ENCODE measurements at places on chromosomes 5 and 9.

DNA sequence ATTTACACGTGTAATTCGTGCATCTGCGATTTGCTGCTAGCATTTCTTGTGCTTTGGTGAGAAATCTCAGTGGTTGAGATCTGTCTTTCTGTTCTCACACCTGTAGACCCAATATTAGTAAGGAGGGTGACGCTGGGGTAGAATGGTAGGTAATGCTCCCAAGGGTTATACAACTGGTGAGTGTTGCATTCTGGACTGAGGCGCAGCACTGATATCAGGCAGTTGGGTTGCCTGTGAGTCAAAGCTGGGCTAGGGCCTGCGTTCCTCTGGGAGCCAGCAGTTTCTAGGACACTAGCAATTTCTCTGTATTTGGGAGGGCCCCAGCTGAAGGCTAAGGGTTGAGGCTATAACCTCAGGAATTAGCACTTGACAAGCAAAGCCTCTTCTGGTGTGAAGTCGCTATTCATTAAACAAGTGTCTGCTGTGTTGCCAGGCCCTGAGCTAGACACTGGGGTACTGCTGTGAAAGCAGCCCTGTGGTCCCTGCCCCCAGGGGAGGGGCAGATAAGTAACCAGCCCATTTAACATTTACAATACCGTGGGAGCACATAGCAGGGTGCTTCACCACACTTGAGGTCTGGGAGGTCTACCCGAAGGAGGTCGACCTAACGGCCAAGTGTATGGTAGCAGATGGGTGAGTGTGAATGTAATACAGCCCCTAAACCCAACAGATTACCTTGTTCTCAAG is 28.7 kb downstream of the LARP1 start:
- no peak for DNase-seq

DNA sequence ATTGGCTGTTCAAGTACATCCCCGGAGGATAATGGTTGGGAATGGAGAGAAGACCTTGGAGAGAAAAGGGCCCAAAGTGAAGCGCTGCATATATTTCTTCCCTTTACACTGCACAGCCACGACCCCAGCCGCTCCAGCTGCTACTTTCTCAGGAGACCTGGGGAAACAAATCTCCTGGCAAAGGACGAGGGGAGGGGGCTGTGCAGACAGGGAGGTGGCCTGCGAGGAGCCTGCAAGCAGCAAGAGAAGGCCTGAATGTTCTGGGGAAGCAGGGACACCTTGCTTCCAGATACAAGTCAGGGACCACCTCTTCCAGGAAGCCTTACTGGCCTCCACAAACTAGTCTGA is 739 bp upstream of the PDLIM4 start:
- no peak for DNase-seq

DNA sequence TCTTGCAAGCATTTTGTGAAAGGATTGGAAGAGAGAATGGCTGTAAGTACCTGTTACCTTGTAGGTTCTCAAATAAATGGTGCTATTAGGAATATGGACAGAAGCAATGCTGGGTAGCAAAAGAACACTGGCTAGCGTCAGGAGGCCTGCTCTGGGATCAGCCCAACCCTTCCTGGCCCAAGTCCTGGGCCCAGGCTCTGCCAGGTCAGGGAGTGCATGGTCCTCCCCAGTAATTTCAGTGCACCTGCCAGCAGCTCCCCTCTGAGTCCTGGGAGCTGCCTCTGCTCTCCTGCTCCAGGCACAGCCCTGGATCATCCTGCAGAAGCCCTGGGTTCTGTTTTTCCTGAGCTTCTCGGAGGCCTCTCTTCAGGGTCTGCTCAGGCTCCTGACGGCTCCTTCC is 89.5 kb upstream of the ARAP3 start:
- no peak for DNase-seq

DNA sequence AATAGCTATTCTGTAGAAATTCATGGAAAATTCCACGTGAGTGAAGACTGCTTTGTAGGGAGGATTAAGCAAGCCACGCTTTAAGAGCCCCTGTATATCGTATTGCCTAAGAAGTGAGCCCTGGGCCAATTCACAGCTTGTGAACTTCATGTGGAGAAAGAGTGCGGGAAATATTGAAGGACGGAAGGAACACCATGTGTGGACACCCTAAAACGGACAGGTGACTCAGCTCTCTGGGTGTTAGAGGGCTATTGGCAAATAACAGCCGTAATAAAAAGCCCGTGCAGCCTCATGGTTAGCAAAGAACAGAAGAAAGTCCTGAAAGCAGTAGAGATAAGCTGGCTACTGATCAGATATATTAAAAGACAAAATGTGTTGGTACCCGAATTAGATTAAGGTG is 26.4 kb downstream of the ZNF366 start:
- no peak for DNase-seq

- DNase-seq: no peak
Measured at GRCh38 chr9:128333451-128333869, 6.9 kb upstream of the SLC27A4 start.

DNA sequence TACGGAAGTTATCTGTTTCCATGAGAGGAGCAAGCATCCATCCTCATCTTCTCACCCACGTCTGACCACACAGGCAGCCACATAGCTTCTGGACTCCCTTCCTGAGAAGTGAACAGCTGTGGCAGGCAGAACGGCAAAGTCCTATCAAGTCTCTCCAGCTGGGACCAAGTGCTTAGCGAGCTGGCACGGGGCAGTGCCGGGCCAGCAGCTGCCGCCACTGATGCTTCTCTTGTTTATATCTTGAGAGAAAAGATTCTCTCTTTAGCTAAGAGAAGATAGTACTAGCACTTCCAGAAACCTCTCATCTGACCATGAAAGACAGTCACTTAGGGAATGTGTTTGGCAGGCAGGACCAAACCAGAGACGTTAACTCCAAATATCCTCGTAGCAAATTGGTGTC is 37.2 kb downstream of the PLAC8L1 start:
- DNase-seq: no peak

DNA sequence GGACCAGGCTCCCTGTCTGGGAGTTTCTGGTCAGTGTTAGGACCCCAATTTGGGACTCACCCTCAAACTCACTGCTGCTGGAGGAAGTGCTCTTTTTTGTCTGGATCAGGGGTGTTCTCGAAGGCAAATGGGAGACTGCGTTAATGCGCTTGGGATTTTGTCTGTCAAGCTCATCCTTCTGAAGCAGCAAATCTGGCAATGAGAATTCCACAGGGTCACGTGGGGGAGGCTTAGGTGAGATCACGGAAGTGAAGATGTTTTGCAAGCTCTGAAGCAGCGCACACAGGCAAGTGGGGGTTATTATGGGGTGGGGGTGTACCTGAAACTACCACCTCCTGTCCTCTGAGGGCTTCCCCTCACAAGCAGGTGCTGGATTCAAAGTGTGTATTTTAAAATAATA is 10.5 kb upstream of the TEX53 start:
- no peak for DNase-seq

DNA sequence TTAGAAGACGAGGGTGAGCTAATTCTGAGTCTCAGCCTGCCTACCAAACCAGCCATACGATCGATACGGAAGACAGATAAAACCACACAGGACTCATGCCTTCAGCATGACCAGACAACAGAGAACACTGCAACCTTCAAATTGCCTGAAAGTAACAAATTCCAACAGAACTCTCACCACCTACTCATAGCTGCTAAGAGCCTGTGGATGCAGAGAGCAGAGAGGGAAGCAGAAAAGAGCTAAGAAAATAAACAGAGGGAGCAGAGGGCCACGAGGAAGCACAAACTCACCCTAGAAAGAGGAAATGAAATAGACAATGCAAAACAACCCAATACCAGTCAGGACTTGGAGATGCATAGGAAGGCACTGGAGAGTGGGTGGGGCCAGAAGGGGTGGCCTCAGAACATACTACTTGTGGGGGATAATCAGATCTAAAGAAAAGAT is 86.7 kb upstream of the TAS2R1 start:
- no peak for DNase-seq

DNA sequence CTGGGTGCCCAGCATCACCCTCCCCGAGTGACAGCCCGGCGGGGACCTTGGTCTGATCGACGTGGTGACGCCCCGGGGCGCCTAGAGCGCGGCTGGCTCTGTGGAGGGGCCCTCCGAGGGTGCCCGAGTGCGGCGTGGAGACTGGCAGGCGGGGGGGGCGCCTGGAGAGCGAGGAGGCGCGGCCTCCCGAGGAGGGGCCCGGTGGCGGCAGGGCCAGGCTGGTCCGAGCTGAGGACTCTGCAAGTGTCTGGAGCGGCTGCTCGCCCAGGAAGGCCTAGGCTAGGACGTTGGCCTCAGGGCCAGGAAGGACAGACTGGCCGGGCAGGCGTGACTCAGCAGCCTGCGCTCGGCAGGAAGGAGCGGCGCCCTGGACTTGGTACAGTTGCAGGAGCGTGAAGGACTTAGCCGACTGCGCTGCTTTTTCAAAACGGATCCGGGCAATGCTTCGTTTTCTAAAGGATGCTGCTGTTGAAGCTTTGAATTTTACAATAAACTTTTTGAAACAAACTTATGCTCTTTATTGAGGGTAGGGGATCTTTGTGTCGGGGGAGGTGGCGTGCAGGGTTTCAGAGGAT is 1.3 kb downstream of the GADD45G start:
- DNase-seq: no peak

DNA sequence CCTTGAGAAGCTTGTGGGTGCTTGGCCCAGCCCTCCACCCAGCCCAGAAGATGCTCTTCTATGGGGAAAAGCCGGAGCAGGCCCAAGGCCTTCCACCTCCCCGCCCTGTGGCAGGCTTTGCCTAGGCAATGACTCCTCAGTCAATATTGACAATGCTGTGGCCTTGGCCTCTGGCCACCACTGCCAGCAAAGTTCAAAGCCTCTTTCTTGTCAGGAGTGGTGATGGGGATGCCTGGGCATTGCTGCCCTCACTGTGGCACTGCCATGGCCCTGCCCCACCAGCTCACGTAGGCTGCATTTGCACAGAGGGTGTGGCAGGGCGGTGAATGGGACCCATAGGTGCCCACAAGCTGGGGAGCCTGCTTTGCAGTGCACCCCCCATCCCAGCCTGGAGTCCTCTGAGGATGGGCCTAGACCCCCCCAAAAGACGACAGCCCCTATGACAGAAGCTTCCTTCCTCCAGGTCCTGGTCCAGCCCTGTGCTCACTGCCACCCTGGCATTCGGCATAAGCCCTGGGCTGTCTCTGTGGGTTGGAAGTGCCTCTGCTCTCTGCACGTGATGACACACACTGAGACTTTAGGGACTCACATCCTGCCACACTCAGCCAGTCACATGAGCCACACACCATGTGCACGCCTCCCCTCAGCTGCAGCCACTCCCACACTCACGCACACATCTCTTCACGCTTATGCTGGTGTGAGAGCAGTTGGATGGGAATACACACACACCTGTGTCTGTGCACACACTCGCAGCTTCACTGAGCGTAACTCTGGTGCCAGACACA is 31.1 kb downstream of the MORN5 start:
- peak; percentile 34 for DNase-seq

DNA sequence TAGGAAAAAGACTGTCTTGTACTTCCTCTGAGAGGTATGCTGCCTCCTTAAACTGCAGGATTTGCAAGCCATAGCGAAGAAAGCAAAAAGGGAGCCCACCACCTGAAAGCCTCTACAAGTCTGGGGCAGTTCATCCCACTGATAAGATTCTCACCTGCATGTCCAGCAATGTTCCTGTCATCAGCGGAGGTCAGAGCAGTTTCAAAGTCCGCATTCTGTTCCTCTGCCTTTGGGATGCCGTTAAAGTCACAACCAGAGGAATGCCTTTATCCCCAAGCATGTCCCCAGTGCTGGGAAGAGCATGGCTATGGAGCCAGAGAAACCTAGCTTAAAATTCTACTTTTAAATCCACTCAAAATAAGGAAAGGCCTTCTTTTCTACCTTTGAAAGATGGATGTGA is 220.5 kb downstream of the GLIS3 start:
- DNase-seq: no peak

DNA sequence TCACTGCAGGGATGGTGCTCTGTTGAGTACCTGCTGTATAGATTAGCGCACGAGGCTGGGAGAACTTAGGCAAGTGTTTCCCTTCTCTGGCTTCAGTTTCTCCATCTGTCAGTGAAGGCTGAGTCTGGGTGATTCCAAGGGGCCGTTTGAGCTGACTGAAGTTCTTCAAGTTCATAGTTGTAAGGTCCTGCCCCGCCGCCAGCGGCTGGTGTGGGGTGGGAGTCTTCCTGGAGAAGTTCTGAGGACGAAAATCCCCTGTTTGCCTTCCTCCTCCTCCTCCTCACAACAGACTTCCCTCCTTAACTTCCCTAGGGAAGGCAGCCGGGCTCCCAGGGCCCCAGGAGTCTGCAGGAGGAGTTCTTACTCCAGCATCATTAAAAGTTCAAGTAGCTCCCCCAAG is 1.7 kb upstream of the HRCT1 start:
- no peak for DNase-seq

DNA sequence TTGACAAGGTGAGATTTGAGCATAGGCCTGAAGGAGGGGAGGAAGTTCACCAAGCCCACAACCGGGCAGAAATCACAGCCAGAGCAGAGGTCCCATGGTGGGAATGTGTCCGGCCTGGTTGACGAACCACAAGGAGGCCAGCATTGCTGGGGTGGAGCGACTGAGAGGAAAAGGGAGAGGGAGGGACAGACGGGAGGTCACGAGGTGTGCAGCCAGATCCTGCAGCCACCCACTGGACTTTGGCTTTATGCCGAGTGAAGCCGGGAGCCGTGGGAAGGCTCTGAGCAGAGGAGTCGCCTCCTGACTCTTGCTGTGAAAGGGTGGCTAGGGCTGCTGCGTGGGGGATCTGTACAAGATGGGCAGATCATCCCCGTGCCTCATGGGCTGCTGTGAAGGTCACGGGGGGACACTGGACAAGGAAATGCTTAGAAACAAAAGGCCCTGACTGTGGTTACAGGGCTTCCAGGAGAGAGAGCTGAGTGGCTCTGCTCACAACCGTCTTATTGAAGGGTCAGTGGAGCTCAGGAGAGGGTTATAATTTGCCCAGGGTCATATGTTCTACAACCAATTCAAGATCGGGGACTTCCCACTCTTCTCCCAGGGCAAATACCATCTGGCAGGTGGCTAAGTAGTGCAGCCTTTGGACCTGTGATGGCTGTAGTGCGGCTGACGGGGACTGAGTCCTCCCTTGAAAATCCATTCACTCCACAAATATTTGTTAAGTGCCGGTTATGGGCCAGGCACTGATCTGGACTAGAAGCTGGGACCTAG is 15.6 kb upstream of the CD74 start:
- no peak for DNase-seq

GRCh38 chr5:133508845-133509741 is 103.2 kb downstream of the FSTL4 start:
- no peak for DNase-seq

GRCh38 chr9:21778304-21778703 is 24.1 kb upstream of the MTAP start:
- no peak for DNase-seq

GRCh38 chr5:136034492-136034891 is 5.7 kb downstream of the TGFBI start:
- DNase-seq: no peak

- DNase-seq: peak; percentile 37
Measured at GRCh38 chr5:137078171-137078665, 420.9 kb downstream of the SPOCK1 start.

DNA sequence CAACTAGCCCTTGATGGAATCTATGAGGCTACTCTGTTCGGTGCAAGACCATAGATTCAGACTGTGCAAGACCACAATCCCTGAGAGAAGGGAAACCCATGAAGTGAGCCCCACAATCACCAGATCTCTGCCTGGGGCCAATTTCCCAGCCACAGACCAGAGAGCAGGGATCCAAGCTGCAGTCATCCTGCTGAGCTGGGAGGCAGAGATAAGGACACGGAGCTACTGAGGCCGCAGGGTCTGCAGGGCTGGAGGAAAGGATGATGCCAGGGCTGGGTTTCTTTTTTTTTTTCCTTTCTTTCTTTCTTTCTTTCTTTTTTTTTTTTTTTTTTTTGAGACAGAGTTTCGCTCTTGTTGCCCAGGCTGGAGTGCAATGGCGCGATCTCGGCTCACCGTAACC is 47.7 kb upstream of the FUBP3 start:
- no peak for DNase-seq

- DNase-seq: no peak
Measured at GRCh38 chr5:10363519-10364185, 10.2 kb downstream of the MARCHF6 start.

GRCh38 chr5:177339107-177339638 is 12.3 kb downstream of the LMAN2 start:
- DNase-seq: no peak
